Myocyte (in vitro differentiated cells): ENCODE measurements at places on chromosomes 3 and 15. TPM values are rescaled to one million over a fixed set of nuclear protein-coding genes. Genes with fewer than 3 reads are reported as not detected.

Gene EFCC1
- 1.6 and 4.6 TPM in 2 replicates for total RNA-seq

Gene TMEM108
- 16.7 and 20.7 TPM in 2 replicates for total RNA-seq

Gene RIOX2
- total RNA-seq: 24.4 and 36.6 TPM in 2 replicates

Gene RLBP1
- total RNA-seq: not detected in 2 replicates

Gene XCR1
- not detected in 2 replicates for total RNA-seq

Gene ITGA11
- 29.2 and 33.5 TPM in 2 replicates for total RNA-seq

Gene GABRR3
- not detected in 2 replicates for total RNA-seq

Gene CTXN2
- not detected in 2 replicates for total RNA-seq

Gene CLSTN2
- total RNA-seq: 25.4 and 47.0 TPM in 2 replicates

Gene NR2E3
- not detected in 2 replicates for total RNA-seq

Gene TF
- total RNA-seq: under 0.01 and 0.08 TPM in 2 replicates

Gene ATP10A
- total RNA-seq: 0.62 and 1.2 TPM in 2 replicates
